ENCODE measurements at places on chromosomes 6 and 20.

- DNase-seq: peak; percentile 80
These were observed 253.0 kb downstream of the QKI start for GRCh38 chr6:163667372-163668060.

DNA sequence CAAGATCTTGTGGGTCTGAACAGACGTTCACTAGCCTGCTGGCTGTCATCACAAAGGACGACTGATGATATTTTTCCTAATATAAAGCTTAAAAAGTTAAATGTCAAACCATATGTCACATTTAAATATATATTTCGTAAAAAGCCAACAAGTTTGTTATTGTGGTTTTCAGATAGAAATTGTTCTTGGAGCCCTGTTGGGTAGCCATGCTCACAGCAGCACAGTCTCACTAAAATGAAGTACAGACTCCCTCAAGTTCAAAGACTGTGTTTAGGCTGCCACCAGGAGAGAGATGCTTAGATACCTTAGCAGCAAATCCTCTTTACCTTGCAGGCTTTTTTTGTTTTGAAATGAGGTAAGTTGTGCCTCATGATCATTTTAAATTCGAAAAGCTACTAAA is 17.8 kb downstream of the EEF1E1 start:
- peak; percentile 23 for DNase-seq

DNA sequence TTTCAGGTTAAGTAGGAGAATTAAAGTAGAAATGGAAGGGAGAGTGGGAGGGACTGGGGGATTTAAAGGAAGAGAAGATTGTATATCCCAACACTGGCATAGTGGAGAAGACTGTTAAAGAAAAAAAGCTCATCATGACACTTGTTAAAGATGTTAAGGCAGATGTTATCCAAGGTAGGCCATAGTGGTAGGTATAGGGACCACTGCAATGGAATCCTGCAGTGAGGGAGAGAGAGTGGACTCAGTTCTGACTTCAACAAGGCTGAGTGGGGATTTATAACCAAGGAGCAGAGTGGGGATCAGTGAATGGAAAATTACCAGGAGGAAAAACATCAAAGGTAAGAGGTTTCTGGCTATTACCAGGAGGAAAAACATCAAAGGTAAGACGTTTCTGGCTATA is 21.1 kb downstream of the SMPDL3A start:
- DNase-seq: no peak

GRCh38 chr20:37389241-37389747 is 43.4 kb downstream of the SRC start:
- no peak for DNase-seq

- no peak for DNase-seq
These were observed 1.4 kb downstream of the IL22RA2 start for GRCh38 chr6:137171824-137172733.

- DNase-seq: no peak
These were observed 76.9 kb downstream of the SMOC2 start for GRCh38 chr6:168517742-168518347.

DNA sequence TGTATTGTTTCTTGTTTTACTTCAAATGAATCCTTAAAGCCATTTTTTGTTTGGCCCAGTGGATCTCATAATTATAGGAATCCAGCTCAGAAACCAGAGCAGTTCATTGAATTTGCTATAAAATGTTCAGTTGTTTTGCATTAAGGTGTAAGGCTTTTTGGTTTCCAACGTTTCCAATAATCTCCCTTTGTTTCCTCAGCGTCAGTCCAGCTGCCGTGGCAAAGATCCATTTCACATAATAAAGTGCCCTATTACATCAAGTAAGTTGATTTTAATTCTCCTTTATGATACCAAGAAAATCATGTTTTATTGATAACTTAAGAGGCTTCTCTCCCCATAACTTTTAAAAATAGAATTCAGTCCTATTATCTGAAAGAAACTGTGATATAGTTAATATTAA is 472.6 kb downstream of the UTRN start:
- DNase-seq: peak; percentile 6

DNA sequence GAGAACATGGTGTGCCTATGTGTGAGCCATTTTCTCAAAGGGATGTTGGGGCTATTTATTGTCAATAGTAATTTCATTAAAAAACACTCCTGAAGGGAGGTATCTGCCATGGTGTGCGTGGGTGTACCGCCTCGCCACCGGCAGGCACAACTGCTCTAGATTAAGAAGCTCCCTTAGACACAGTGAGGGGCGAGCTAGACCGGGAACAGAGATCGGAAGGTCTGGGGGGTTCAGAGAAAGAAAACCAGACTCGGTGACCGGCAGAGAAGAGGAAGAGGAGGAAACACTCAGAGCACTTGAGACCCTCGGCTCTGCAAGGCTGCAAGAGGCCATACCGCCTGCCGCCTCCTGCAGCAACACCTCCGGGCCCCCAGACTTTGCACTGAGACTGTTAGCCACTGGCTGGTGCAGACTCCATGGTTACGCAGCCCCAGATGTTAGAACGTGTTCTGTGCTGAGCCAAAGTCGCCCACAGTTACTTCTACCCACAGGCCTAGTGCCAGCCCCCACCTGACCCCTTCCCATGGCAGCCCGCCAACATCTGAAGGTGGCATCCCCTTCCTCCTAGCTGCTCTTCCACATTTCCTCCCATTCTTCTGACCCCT is 18.1 kb downstream of the PXDC1 start:
- no peak for DNase-seq

- DNase-seq: no peak
These were observed 591.3 kb upstream of the NOX3 start for GRCh38 chr6:156046841-156047449.

GRCh38 chr6:102114402-102114801 is 720.9 kb downstream of the GRIK2 start:
- DNase-seq: no peak

All from muscle of back (tissue), 13 donors.